ENCODE measurements at places on chromosomes 6 and 20. TPM values are rescaled to one million over a fixed set of nuclear protein-coding genes. Genes with fewer than 3 reads are reported as not detected.

DNA sequence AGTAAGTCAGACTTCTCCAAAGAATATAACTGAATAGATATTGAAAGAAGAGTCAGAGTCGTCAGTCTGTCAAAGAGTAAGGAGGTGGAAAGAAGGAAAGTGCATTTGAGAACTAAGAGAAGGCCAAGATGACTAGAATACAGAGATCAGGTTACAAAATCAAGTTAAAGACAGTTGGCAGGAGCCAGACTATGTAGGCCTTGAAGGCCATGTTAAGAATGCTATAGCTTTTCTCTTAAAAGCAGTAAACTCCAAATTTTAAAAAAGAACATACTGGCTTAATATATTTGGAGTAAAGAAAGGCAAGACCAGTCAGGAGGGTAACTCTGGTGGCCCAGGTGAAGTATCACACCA lies 68.8 kb downstream of the IBTK start:
- DNase-seq, result no peak

DNA sequence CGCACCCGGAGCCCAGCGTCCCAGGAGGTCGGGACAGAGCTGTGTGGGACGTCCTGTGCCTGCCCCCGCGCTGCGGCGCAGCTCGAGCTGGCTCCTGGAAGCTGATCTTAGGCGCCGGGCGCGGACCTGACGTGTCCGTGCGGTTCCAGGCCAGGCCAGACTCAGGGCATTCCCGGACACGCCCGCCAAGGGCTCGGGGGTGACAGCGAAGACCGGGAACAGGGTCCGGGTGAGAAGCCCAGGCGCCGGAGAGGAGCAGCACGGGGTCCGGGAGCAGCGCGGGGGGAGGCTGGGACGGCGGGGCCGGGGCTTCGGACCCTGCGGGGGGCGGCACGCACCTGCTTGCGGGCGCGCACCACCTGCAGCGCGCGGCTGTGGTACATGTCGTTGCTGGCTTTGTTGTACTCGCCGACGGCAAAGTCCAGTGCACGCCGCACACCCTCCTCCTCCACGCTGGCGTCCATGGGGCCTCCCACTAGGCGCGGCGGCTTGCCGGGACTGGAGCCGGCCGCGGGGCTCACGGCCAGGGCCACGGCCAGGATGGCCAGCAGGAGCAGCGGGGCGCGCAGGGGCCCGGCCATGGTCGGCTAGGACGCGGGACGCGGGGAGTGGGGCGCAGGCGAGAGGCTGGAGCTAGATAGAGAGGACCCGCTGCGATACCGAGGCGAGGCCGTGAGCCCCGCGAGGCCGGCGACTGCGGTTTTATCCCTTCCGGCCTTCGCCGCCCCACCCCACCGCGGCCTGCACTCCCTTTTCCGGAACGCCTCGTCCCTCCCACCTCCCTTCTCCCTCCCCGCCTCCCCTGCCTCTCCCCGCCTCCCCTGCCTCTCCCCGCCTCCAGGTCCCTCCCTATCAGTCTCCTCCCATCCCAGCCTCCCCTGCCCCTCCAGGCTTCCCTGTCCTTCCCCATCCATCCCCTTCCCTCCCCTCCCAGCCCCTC lies at the start of gene CST3:
Gene CST3, minus strand, starts transcription at position 674 of the 940 bp plus-strand sequence. Its CDS starts 93 bp downstream, at position 581.
- DNase-seq, result peak; percentile 77

GRCh38 chr20:45008521-45009049 lies 42.3 kb downstream of the STK4 start:
- no peak for DNase-seq

DNA sequence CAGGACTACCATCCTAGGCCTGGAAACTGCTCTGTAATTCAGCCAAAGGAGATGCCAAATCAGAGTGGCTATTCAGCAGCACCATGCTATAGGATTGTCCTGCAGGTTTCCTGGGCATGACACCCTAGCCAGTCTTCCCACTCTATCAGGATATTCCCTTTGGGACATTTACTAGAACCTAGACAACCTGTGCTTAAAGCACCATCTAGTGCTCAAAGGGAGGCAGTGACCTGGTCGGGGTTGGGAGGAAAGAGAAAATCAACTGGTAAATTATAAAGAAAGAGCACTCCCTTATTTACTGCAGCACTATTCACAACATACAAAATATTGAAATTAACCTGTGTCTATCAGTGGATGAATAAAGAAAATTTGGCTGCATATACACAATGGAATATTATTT lies 67.2 kb upstream of the SMLR1 start:
- peak; percentile 10 for DNase-seq

DNA sequence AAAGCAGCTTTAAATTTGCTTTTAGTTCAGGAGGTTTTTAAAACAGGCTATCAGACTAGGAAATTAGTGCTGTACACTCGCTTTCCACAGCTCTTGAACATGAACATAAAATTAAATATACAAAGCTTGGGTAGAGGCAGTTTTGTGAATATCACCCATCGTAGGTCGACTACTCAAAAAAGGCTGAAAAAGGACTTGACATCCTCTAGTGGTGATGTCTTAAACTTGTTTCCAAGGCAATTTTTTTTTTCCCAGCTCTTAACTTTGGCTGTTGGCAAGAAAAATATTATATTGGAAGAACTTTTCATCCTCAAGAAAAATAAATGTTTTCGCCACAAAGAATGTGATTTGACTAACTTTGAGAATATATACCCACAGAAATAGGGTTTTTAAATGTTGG lies 2.9 kb downstream of the MAP7 start:
- DNase-seq, result peak; percentile 59

- DNase-seq, result peak; percentile 75
Measured at GRCh38 chr6:16729183-16729691, 32.0 kb downstream of the ATXN1 start.

GRCh38 chr20:49541733-49542513 lies 26.0 kb downstream of the PTGIS start:
- peak; percentile 46 for DNase-seq

GRCh38 chr6:100491952-100492670 lies 27.4 kb upstream of the SIM1 start:
- no peak for DNase-seq

DNA sequence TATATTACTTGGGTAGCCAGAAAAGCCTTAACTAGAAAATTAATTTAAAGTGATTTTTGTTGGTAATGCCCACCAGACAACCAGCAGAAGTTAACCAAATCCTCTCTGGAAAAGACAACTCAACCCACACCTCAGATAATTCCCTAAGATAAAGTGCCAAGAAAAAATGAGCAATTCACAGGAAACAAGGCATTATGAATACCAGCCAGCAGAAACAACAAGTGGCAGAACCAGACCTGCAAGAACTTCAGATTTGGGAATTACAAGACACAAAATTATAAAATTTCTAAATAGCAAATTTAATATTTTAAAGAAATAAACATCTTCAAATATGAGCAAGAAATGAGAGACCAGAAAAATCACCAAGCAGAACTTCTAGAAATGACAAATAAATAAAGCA lies 80.0 kb upstream of the MRPS10 start:
- DNase-seq, result no peak

The RARS2 gene
- 29.8 TPM for total RNA-seq

The CASS4 gene
- not detected for total RNA-seq
